Panc1 (cell line): ENCODE measurements at places on chromosomes 3 and 15. TPM values are rescaled to one million over a fixed set of nuclear protein-coding genes. Genes with fewer than 3 reads are reported as not detected.

DNA sequence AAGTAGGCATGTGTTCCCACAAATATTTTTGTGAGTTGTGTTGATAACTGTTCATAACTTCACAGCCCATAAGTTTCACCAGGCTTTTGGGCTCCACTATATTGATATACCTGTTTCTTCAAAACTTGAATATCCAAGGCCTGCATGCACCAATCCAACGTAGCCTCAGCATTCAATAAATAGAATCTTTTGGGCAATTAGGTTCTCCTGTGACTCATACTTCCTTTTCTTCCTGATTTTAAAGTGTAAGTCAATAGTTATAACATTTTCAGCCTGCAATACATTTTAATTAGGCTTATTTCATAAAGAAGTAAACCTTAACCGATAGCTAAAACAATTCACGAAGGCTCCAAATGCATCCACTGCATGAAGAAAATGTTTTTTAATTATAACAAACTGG is 97.8 kb upstream of the SPRED1 start:
- no peak for DNase-seq

The SNRPN gene
- 75.1 TPM for total RNA-seq

DNA sequence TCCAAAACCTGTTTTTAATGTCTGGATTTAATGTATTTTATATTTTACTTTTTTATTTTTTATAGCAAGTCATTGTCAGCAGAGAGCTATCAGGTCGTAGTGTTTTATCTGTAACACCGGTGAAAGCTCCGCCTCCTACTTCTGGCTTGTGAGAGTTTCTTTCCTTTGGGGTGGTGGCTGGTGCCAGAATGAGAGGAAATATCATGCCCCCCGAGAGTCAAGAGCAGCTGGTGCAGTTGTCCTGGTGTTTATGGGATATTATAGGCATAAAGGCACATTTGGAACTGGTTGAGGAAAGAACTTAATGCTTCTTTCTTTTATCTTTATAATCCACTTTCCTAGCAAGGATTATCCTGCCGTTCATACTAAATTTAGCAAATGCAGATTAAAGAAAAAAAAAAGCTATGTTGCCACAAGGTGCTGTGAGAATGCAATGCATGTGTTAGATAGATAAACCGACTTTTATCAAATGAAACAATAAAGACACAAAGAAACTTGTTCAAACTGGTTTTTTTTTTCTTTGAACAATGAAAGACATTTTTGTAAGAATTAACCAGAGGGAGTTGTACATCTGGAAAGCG is 260.1 kb upstream of the PLSCR5 start:
- DNase-seq, result no peak

The TPRG1 gene
- not detected for total RNA-seq

The OR5K2 gene
- not detected for total RNA-seq
